ENCODE measurements at places on chromosomes 7 and 10.

DNA sequence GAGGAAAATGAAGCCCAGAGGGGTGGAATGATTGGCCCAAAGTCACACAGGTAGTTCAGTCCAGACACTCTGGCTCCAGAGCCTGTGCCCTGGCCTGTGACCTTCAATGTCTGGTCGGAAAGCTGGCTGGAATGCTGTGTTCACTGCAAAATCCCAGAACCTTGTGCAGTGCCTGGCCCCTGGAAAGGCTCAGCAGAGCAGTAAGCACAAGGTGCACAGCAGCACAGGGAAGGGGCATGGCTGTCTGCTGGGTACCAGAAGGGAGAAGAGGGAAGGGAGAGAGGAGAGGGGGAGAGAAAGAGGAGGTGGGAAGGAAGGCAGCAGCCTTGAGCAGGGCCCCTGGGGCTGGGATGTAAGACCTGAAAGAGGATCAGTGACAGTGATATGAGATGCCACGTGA is 28.4 kb upstream of the C10orf71 start:
- no peak for DNase-seq

GRCh38 chr10:22683140-22683389 is 31.3 kb downstream of the PIP4K2A start:
- no peak for DNase-seq

- DNase-seq = no peak
Measured at GRCh38 chr10:6738112-6738768, 158.2 kb upstream of the PRKCQ start.

GRCh38 chr10:35316218-35316967 is 19.9 kb upstream of the CCNY start:
- no peak for DNase-seq

DNA sequence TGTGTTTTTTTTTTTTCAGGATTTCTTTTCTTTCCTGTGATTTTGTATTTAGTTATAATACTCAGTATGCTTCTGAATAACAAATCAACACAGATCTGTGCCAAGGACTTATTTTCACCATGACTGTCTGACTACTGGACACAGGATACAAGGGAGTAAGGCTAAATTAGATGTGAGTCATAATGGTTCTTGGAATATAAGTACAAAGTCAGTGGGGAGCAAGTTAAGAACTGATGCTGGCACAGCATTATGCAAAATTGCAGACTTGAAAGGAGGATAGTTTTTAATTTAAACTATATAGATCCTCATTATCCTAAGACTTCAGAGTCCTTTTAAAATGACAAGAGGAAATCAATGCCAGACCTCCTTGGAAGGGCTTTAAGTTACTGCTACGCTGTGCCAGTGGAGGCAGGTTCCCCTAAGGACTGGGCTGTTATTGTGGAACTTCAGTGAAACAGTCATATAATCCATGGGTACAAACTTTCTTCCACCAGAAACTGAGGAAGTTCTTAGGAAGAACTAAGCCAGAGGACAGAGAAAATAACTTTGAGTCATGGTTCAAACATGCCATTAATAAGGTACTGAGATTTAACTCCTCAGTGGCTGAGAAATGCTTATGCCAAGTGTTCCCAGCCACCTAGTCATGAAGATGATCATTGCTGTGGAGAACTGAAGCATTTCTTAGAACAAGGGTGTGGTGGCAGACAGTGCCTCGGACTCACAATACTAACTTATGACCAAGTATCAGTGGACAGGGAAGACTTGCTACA is 531.2 kb downstream of the HTR7 start:
- no peak for DNase-seq

- DNase-seq = no peak
Measured at GRCh38 chr7:125908711-125909110, 979.1 kb upstream of the POT1 start.

GRCh38 chr10:27743877-27744801 is 1.5 kb downstream of the MKX start:
- no peak for DNase-seq

DNA sequence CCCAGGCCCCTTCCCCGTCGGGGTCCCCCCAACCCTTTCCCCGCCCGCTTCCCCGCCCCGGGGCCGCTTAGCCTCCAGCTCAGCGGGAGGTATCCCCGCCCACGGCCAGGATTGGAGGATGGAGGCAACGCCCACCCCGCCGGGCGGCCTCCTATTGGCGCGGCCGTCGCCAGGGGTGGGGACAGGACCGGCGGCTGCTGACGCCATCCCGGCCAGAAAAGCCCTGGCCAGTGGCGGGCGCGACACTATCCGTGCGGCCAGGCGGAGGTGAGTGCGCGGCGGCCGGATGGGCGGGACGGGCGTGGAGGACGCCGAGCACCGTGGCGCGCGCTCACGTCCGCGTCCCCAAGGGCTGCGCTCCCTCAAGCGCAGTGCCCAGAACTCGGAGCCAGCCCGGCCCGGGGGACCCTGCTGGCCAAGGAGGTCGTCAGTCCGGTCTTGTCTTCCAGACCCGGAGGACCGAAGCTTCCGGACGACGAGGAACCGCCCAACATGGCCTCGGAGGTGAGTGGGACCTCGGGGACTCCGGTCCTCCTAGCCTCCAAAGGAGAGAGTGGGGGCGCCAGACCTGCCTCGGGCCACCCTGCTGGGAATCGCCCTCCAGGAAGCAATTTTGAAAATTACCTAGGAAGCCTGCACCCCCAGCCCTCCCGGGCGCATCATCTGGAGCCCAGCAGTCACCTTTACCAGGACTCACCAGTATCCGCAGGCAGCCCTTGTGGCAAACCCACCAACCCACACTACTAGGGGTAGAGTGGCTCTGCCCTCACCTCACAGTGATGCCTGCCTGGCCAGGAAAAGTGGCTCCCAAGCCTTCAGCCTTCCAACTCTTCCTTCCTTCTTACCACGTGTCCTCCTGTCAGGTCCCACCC is at the start of gene ASL:
Gene ASL, plus strand, starts transcription at position 230 of the 872 bp plus-strand sequence. Its CDS starts 263 bp downstream, at position 493.
- DNase-seq = peak; percentile 100

GRCh38 chr10:121058082-121058481 is 206.9 kb downstream of the WDR11 start:
- DNase-seq = no peak

GRCh38 chr10:58886406-58886805 is 290.0 kb upstream of the PHYHIPL start:
- no peak for DNase-seq

GRCh38 chr10:49290131-49290530 is 8.8 kb upstream of the C10orf71 start:
- DNase-seq = no peak

DNA sequence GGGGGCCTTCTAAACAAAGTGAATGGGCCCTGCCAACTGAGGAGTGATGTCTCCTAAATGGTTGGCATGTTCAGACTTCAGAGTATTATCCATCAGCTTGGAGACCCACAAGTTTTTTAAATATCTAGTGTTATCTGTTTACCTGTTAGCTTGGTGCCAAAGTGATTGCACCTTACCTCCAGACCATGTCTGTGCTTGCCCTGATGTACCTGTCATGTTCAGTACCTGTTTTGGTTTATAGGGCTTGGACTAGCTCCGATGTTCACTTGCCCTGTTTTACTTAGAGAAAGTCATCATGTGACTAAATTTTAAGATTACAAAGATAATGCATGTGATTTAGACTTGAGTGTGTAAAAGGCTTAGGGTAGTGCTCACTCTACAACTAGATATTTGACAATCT is 67.7 kb downstream of the CNNM2 start:
- DNase-seq = no peak

- DNase-seq = no peak
Measured at GRCh38 chr7:78279032-78279431, 480.5 kb downstream of the PHTF2 start.

- DNase-seq = no peak
Measured at GRCh38 chr7:74632505-74632904, 25.0 kb upstream of the GTF2I start.

DNA sequence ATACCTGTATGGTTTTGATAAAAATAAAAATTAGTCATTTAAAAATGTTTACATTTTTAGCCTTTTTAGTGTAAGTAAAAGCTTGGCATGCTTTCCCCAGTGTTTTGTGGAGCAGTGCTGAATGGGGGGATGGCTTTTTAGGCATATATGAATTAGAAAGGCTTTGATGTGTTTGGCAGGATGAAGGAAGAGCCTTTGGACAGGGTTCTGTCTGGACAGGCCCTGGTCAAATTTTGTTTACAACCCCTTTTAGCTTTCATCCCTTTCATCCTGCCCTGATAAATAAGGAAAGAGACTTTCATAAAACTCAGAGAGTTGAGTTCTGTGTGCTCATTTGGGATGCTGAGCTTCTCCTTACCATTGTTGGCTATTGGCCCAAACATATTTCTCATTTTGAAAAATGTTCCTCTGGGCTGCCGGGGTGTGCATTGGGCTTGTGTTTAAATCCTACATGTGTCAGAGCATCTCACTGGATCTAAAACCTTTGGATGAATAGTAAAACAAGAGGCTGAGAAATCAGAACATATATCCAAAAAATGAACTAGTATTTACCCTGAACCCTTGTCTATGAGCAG is 68.1 kb upstream of the PHYHIPL start:
- DNase-seq = no peak

DNA sequence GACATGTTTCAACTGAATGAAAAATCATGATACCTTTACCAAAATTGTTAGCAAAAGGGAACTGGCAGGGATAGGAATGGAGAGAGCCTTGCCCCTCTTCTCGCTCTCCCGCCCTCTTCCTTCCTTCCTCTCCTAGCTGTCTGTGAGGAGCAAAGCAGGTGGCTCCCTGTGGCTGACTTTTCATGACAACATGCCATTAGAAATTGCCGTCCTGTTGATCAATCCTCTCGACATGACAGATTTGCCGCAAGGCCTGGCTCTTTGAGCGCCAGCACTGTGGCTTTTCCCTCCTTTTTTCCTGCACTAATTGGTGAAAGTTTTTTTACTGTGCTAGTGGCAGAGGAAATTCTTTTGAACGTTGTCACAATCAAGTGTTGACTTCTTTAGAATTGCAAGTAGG is 171.1 kb downstream of the TCF7L2 start:
- no peak for DNase-seq

GRCh38 chr10:122419016-122419415 is 35.4 kb upstream of the ARMS2 start:
- DNase-seq = no peak

DNA sequence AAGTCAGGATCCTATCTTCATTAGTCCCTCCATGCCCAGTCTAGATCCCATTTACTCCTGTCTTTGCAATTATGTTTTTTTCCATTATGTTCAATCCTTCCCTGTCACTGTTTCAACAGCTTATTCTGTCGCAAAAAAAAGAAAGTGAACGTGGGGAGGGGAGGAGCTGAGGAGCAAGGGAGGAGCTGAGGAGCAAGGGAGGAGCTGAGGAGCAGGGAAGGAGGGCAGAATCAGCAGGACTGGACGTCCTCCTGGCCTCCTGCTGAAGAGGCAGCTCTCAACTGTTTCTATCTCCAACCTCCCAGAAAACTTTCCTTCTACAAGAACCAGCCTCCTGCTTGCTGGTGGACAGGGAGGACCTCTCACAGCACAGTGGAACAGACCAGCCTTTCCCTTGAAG is 26.0 kb downstream of the LARP4B start:
- DNase-seq = no peak

DNA sequence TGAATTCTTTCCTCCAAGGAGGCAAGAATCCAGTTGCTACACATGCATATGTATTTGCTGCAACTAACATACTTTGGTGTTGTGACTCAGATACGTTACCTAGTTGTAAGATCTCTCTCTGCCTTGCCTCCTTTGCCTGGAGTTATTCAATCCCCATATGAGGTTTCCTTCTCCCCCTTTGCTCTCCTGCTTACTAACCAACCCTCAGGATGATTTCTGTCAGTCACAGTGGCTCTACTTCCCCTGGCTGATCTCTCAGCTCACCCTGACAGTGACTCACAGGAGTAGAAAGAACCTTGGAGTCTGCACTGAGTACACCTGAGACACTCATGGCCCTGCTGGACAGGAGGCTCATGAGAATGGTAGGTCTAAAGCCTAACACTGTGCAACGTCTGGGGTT is 92.0 kb downstream of the TMEM106B start:
- no peak for DNase-seq

GRCh38 chr7:54326592-54327167 is 215.5 kb upstream of the VSTM2A start:
- DNase-seq = no peak

GRCh38 chr10:36110097-36110496 is 468.0 kb upstream of the FZD8 start:
- DNase-seq = no peak

DNA sequence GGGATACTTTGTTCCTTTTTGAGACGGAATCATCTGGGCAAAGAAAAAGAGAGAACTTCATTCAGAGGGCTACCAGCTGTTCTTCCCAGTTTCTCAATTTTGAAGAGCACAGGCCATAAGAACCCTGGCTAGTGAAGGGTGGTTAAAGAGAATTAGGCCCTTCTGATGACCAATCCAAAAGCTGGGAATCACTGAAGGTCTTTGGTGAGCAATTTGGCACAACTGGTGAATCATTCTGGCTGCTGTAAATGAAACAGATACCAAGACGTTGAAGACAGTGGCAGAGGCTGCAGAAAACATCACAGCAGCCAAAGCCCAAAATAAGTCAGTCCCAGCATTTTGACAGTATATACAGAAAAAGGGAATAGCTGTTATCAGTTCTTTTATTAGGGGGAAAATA is 5.1 kb downstream of the RAPGEF5 start:
- DNase-seq = no peak

- no peak for DNase-seq
Measured at GRCh38 chr7:157558061-157558460, 221.3 kb downstream of the DNAJB6 start.

- no peak for DNase-seq
Measured at GRCh38 chr7:100484673-100485045, 932 bp downstream of the NYAP1 start.

DNA sequence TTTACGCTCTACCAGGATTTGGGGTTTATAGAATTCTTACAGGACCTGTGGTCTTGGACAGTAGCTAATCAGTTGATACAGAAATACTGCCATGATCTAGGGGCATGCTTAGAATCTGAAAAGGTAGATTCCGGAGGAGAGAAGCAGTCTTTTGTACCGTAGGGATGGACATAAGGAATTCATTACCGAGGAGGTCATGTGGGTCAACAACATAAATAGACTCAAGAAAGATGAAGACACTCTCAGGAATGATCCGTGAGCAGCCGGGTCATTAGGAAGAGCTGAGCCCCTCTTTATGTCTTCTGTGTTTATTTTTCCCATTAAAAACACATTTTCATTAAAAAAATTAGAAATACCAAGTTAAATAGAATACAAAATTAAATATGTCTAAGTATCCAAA is 160.1 kb upstream of the TNS3 start:
- no peak for DNase-seq

GRCh38 chr10:70190581-70190980 is 20.3 kb upstream of the SAR1A start:
- no peak for DNase-seq

DNA sequence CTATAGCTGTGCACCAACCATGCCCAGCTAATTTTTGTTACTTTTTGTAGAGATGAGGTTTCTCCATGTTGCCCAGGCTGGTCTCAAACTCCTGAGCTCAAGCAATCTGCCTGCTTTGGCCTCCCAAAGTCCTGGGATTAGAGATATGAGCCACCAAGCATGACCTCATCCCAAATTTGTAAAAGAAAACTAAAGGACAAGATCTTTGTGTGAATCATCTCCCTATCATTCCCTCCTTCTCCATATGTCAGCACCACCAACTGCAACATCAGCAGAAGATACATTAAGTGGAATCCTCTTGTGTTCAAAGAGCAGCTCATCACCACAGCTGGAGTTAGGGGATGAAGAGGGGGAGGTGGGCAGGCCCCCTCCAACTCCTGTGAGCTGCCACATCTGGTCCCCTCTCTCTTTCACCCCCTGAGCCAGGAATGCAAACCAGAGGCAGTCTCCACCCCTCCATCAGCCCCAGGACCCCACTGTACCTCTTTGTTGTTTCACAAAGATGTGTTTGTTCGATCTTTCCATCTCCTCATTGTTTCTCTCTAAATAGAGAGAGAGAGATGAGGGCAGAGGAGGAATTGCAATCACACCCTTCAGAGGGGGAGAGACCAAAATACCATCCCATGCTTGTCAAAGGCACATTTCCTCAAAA is 47.3 kb upstream of the PIP4K2A start:
- DNase-seq = no peak

Measured in D721Med (cell line).